ENCODE measurements at places on chromosomes 6 and 20. TPM values are rescaled to one million over a fixed set of nuclear protein-coding genes. Genes with fewer than 3 reads are reported as not detected.

- DNase-seq, result peak; percentile 77
These were observed 50.7 kb upstream of the CD83 start for GRCh38 chr6:14066782-14067406.

DNA sequence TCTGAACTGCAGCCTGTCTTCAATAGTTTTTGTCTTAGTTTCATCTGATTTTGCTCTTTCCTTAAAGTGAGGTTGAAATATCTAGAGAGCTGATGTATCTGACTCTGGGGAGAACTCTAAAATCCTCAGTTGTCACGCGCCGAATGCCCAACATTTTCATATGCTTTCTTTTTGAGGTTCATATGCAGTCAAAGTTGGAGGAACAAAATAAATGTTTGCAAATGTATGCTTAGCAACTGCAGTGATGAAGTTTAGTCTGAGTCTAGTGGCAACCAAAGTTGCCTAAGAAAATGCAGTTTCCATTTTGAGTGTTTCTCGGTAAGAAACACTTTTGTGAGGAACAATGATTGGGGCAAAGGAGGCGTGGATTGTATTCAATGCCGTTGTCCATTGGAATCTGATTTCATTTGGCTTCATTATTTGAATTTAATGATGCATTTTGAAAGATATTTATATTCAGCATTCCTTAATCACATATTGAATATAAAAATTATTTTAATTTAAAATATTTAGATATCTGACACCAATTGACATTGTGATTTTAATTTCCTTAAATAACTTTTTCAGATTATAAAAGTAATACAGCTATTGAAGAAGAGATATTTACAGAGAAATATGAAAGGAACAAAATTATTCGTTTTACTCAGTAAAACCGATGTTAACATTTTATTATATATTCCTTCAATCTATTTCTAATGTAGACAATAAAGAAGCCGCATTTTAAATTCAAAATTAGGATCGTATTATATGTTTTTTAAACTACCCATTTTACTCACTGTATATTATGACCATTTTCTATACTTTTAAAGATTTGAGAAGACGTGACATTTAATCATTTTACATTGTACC is 122.0 kb downstream of the PLEKHG1 start:
- no peak for DNase-seq

NFATC2 gene
- total RNA-seq, result 3.0 TPM

DNA sequence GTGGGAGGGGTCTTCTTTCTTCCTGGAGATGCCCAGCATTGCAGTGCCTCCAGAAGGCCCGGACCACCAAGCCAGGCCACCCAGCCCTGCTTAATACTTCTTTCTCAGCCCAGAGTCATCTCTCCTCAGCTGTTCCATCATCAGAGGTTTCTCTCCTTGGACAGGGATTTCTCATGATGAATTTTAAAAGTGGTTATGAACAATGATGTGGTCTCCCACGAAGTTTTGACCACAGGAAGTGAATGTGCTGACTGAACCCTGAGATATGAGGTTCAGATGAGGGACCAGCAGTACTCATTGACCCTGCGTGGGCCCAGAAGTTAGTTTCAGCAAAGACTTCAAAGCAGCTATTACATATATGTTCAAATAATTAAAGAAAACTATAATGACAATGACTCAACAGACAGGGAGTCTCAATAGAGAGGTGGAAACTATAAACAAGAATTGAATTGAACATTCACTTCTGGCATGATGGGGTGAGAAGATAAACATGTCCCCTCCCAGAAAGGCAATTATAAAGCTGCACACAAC is 114.5 kb upstream of the SLC22A16 start:
- peak; percentile 29 for DNase-seq

All from RPMI7951 (cell line).